ENCODE measurements at places on chromosomes 5 and 9.

GRCh38 chr5:118789366-118789765, 199.0 kb downstream of the DTWD2 start:
- DNase-seq = no peak

DNA sequence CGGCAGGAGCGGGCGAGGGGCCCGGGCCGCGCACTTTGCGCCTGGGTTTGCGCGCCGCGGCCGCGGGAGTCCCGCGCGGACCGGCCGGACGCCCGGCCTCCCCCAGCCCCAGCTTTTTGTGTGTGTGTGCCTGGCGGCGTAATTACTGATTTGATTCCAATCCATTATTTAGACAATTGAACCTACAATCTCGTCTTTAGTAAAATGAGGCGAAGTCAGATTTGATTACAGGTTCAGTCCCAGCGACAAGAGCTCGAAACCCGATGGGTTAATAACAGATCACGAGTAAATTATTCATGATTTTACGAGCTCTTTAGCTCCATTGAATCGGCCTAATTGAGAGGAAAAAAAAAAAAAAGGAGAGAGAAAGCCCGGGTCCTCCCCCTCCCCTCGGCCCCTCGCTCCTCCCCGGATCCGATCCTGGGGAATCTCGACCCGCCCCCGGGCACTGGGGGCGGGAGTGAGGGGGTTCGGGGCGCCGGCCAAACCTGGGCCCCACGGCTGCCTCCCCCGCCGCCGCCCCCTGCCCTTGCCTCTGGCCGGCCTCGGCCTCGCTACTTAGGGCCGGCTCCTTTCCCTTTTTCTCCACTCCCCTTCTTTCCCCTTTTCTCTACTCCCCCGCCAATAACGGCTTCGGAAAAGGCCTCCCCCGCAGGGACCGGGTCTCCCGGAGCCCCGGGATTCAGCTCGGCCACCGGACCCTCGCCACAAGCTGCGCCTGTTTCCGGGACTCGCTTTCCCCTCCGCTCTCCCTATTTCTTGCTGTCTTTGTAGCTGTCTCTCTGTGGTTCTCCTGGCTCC, 6.6 kb downstream of the LHX2 start:
- DNase-seq = no peak

GRCh38 chr5:76251656-76252055, 151.4 kb upstream of the IQGAP2 start:
- no peak for DNase-seq

DNA sequence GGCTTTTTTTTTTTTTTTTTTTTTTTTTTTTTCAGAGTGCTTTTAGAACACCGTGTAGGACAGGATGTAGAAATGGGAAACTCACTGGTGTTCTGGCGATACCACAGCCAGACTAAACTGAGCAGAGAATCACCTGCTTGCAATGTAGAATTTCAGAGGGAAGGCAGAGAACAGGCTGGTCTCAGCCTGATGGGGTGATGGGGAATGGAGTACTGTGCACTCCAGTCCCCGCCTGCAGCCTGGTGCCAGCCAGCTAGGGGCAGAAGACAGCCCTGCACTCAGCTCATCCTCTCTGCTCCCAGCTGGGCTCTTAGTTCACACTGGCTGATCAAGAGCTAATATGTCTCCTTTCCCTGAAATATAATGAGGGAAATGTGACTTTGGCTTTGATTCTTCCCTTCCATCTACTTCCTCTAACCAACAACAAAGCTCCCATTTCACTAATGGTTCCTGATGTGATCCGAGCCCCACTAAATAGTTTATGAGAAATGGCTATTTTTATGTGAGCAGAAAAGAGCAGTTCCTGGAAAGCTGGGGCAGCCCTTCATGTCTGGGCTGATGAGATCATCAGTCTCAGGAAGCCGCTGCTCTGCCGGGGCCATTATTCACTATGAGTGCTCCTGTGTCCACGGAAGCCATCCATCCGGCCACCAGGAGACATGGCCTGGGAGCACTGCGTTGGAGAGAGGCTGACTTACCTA, 209.7 kb downstream of the GADD45G start:
- DNase-seq = no peak

All from T-helper 1 cell (primary cell).